NCI-H1694 treated with DMSO at 0.1 percent for 48 hours (cell line): ENCODE measurements at places on chromosomes 6 and 20.

DNA sequence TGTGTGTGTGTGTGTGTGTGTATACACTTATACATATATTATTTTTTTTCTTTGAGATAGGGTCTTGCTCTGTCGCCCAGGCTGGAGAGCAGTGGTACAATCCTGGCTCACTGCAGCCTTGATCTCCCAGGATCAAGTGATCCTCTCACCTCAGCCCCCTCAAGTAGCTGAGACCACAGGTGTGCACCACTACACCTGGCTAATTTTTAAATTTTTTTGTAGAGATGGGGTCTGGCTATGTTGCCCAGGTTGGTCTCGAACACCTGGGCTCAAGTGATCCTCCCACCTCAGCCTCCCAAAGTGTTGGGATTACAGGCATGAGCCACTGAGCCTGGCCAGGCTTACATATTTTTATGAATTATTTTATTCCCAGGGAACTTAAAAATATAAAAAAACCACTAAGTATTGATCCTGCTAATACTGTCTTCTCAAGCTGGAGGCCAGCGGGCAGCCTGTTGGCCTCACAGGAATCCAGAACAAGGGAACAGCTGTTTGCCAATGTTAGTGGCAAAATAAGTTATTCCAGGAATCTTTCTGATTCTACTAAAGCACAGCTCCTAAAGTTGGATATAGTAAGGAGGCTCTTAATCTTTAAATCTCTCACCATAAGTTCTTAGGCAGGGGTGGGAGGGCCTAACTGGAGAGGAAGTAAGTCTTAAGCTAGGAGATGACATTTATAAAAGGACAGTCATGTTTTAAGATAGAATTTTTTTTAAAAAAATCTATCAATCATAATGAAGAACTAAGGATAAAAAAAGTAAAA, 135.5 kb upstream of the NUP153 start:
- no peak for DNase-seq

- DNase-seq = no peak
Observed at GRCh38 chr20:21707999-21708737, 2.7 kb downstream of the PAX1 start.

DNA sequence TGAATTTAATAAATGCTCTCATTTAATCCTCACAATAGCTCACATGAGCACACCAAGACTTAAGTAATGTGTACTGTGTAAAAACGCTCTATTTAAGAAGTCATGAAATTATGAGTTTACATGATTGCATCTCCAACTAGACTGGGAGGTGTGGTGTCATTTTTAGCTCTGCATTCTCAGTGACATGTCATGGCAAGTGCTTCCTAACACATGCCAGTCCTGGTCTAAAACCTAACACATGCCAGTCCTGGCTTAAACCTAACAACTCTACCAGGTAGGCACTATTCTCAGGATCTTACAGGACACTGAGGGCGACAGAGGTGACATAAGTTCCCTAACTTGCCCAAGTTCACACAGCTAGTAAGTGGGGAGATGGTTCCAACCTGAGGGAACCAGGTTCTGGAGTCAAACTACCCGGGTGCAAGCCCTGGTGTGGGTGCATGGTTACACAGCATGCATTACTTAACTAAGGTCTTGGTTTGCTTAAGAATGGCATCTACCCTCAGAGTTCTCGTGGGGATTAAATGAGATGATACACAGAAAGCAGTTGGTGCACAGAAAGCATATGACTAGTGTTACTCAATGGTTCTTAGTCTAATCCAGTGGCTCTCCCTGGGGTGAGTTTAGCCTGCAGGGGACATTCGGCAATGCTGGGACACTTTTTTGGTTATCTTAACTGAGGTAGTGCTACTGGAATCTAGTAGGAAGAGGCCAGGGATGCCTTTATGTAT, 14.7 kb downstream of the CLDN20 start:
- no peak for DNase-seq

GRCh38 chr20:7742479-7742878, 197.8 kb downstream of the HAO1 start:
- peak; percentile 42 for DNase-seq

DNA sequence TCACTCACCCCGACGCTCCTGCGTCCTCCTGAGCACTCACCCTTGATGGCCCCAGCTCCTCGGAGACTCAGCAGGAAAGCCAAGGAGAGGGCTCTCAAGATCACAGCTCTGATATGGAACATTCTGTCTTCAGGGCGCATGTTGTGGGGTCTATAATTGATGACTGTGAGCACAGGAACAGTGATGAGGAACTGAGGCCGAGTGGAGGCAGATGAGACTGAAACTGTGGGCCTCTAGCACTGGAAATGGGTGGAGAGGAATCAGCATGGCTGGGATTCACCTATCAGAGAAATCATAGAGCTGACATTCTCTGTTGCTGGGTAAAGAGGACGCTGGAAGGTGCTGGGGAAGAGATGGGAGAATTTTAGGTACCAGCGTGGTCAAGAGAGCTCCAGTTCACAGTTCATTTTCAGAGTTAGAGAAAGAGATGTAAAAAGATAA, at the start of gene HLA-DPA1:
HLA-DPA1 (minus strand) TSS at position 219 of the 441 bp plus-strand sequence.
- DNase-seq = no peak

- DNase-seq = no peak
Observed at GRCh38 chr20:53077373-53078205, 105.4 kb downstream of the TSHZ2 start.

DNA sequence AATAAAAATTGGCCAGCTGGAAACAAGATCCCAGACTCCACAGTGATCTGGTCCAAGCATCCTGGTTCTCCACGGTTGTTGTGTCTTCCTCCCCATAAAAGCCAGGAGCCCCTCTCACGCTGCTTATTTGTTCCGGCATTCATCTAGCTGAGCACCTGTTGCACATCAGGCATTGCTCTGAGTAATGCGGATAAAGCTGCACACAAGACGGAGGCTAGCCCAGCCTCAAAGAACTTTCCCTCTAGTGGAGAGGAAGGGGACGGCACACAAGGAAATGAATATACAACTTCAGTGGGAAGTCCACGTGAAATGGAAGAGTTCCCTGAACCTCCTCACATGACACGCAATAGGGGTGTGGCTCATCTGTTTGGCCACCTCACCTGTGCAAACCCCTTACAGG, 30.3 kb upstream of the NXT1 start:
- no peak for DNase-seq

GRCh38 chr6:170505306-170505705, 47.8 kb downstream of the PSMB1 start:
- no peak for DNase-seq

- DNase-seq = peak; percentile 16
Observed at GRCh38 chr20:35616465-35617396, 1.1 kb downstream of the SPAG4 start.

GRCh38 chr6:36867471-36868224, 7.0 kb downstream of the PPIL1 start:
- DNase-seq = no peak

DNA sequence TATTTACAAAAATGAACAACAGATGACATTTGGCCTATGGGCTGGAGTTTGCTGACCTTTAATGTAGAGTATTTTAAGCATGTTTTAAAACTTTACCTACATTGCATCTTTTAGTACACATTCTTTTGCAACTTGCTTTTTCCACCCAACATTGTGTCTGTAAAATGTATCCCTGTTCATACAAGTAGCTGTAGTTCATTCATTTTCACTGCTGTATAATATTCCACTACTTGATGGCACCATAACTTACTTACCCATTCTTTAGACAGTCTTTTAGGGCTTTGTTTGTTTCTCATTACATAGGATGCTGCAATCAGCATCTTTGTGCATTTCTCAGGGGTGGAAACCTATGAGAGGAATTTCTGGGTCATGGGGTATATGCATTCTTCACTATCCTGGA, 115.1 kb downstream of the EYA2 start:
- no peak for DNase-seq

- DNase-seq = no peak
Observed at GRCh38 chr20:41177636-41178035, 40.3 kb downstream of the PLCG1 start.

DNA sequence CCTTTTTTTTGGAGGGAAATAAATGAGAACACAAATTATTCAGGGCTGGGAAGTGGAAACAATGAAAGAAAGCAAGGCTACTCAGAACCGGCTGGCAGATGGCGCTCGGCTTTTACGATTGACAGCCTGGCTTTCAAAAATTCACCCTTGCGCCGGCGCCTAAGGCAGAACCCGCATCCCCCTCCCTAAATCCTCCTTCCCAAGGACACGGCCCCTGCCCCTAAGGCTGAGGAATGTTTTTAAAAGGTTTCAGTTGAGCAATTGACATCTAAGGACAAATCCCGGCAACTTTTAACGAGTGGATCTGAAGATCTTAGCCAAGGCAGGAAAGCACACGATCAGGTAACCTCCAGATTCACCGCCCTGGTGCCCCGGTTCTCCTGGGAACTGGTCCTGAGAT, 16.3 kb downstream of the GNAS start:
- DNase-seq = no peak

GRCh38 chr6:108116546-108117426, 42.2 kb upstream of the OSTM1 start:
- DNase-seq = no peak

DNA sequence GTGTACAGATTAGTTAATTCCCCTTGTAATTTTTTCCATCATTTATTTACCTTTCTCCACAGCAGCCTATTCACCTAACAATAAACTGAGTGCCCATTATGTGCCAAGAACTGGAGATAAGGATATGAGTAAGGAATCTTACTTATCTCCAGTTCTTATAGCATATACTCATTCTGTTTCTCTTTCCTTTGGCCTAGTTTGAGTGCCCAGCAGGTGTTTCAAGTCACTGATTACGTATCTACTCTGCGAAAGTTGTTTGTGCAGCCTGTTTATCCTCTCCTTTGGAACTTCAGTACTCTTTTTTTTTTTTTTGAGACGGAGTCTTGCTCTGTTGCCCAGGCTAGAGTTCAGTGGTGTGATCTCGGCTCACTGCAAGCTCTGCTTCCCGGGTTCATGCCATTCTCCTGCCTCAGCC, 17.3 kb upstream of the POU5F1 start:
- no peak for DNase-seq

DNA sequence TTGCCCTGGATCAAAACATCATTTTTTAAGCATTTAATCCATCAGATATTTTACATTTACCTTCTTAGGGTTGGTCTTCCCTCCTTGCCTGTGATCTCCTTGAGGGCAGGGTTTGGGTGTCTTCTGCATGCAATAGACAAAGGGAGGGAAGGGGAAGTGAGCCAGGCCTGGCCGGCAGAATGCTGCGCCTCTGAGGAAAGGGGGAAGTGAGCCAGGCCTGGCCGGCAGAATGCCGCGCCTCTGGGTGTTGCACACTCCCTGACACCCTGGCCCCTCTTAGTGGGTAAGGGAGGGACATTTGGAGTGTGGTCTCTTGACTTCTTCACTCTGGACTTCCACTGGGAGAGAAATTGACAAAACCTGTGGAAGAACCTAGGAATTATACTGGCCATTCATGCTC, 12.4 kb downstream of the PSMF1 start:
- DNase-seq = no peak

- DNase-seq = no peak
Observed at GRCh38 chr20:46164254-46164653, 46.1 kb downstream of the CD40 start.

GRCh38 chr6:3800850-3801591, 48.2 kb upstream of the FAM50B start:
- no peak for DNase-seq

DNA sequence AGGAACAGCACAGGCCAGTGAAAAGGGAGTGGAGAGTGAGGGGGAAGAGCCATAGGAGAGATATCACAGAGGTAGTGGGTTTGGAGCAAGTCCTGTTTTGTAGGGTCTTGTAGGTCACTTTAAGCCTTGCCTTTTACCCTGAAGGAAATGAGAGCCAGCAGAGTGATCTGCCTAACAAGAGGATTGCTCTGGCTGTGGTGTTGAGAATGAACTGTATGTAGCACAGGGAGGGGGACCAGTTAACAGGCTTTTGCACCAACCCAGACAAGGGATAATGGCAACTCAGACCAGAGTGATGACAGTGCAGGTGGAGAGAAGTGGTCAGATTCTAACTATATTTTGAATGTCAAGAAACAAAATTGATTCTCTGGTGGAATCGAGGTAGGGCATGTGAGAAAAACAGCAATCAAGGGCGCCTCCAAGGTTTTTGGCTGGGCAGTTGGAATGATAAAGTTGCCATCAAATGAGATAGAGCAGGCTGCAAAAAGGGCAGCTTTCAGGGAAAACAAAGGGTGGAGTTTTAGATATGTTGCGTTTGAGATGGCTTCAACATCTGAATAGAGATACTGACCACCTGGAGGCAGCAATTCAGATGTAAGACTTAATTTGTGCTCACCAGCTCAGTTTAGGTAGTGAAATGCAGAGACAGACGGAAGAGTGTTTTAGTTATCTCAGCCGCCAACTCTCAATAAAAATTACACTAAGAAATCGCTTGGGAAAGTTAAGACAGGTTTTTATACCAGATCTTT, 134.4 kb upstream of the BTBD3 start:
- DNase-seq = no peak

DNA sequence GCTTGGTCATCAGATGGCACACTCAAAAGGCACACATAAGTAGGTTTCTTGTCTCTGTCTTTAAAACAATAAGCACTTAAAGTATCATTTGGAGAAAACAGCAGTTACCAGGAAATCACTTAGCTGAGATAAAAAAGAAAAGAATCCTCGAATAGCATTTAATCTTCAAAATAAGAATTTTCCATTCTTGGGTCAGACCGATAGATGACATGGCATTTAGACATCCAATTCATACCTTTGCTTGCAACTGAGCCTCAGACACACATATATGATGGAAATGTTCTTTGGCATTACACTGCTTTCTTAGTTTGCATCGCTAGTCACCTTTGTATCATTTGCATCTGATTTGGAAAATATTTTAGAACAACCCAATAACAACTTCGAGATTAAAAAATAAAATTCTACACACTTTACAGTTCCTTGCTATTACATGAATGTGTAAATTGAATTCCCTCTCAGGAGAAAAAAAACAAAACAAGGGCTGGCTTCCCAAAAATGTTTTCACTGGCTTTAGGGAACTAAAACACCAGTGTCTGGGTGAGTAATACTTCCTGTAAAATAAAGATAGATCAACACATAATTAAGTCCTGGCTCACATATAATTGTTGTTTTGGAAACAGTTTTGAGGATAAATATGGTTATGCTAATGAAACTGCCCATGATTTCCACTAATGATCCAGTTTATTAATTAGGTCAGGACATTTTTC, 1.3 kb upstream of the RNF217 start:
- no peak for DNase-seq

GRCh38 chr20:16013631-16014030, 559.6 kb downstream of the KIF16B start:
- no peak for DNase-seq

GRCh38 chr20:3051385-3052019, 5.7 kb downstream of the MRPS26 start:
- DNase-seq = no peak

DNA sequence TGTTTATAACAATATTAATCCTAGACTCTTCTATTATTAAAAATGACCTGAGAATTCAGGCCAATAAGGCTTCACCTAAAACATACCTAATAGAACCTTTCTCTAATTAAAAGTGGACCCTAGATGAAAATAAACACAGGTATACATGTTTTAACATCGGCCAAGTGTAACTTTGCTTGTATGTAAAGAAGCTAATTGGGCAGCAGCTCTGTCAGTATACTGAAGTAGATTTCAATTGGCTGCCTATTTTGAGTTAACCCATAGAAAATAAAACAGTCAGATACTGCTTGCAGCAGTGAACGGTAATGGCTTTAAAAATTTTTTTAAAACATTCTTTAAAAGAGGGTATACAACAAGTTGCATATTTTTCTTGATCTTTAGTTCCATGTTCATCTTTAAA, 67.3 kb downstream of the PDSS2 start:
- no peak for DNase-seq

- DNase-seq = no peak
Observed at GRCh38 chr6:23601811-23602345, 524.1 kb upstream of the NRSN1 start.
